Bronchial epithelial cell (primary cell): ENCODE measurements at places on chromosomes 2 and 18.

DNA sequence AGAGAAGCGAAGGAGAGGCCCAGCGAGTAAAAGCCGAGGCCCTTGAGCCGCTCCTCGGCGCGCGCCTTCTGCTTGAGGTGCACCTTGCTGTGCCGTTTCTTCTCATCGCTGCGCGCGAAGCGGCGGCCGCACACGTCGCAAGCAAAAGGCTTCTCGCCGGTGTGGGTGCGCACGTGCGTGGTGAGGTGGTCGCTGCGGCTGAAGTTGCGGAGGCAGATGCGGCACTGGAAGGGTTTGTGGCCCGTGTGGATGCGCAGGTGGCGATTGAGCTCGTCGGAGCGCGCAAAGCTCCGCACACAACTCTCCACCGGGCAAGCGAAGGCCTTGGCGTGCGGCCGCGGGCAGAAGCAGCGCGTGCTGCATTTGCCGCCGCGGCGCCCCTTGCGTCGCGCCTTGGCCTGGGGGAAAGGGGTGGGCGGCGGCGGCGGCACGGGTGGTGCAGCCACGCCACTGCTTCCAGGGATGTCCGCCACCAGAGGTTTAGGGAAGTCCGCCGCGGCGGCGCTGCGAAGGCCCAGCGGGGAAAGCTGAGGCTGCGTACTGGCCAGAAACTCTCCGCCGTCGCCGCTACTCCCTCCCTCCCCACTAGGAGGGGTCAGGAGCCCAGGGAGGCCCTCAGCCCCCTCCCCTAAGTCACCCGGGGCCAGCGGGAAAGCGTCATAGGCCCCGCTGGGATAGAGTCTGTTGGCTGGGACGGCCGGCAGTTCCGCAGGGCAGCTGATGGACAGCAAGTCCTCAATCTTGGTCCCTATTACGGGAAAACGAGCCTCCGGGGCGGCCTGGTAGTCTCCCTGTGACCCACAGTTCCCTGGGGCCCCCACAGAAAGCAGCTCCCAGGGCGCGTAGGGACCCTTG, 1.7 kb downstream of the EGR4 start:
- no peak for DNase-seq

DNA sequence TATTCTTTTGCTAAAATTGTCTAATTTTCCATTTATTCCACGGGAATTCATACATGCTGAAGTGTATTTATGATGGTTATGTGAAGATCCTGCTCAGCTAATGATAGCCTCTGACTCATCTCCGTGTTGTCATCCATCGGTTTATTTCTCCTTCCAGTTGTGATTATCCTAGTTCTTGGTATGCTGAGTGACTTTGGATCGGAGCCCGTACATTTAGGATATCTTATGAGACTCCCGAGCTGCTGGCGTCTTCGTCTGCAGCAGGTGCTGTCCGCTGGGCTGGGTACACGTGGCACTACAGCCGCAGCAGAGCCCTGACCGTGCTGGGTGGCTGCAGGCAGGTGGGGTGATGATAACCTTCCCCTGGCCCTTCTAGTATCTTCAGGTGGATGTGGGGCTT, 40.1 kb upstream of the GALR1 start:
- no peak for DNase-seq

- DNase-seq, result no peak
Observed at GRCh38 chr18:67608615-67609273, 92.2 kb upstream of the DSEL start.

GRCh38 chr2:234496835-234497593, at the start of gene ARL4C:
ARL4C (minus strand) TSS chr2:234497081; CDS start chr2:234496586, 495 bp downstream.
- DNase-seq, result peak; percentile 28

DNA sequence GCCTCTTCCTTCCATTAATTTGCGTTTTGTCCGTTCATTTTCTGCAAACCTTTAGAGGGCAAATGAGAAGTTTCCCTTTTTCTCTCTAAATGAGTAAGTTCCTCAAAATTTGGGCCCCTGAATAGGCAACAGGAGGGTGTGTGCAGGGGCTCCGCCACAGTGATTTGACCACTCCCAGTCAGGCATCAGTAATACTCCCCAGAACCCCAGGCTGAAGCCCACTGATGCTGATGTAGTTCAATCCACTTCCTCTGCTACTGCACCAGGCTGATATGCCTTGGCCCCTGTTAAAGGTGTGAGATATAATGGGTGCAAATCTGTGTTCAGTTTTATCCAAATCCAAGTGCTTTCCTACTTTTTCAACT, 1150.0 kb downstream of the RPIA start:
- DNase-seq, result no peak

DNA sequence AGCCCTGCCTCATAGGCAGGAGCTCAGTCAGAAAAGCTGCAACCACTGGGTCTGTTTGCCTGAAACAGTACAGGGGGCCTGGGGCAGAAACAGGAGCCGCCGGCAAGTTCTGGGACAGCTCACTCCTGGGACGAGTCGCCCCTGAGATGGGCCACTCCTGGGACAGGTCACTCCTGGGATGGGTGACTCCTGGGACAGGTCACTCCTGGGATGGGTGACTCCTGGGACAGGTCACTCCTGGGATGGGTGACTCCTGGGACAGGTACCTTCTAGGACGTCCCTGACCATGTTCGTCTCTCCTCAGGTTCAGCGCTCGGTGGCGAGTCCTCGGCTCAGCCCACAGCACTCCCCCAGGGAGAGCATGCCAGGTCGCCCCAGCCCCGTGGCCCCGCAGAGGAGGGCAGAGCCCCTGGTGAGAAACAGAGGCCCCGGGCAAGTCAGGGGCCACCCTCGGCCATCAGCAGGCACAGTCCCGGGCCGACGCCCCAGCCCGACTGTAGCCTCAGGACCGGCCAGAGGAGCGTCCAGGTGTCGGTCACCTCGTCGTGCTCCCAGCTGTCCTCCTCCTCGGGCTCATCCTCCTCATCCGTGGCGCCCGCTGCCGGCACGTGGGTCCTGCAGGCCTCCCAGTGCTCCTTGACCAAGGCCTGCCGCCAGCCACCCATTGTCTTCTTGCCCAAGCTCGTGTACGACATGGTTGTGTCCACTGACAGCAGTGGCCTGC, 51.8 kb downstream of the NTSR2 start:
- DNase-seq, result no peak

DNA sequence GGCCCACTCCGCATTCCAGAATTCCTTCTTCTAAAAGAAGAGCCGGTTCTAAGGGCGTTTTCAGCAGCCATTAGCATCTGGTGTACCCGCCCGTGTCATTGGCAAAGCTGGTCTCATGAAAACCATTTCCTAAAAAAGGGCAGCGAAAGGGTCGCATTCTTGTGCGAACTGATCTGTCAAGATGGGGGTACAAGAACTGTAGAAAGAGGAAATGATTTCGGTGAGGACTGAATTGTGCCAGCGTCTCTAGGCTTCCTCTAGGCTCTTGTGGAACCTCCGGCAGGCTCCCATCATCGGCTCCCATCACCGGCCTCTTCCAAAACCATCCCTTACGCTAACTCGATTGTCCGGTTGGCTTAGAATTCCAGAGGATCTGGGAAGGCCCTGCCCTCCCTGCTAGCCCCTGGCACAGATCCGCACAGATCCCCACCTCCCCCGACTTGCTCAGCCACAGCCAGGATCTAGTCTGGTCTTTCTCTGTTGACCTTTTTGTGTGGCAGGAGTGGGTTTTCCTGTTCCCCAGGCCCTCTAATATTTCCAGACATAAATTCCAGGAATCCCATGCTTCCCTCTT, 1.3 kb downstream of the RAB31 start:
- no peak for DNase-seq

DNA sequence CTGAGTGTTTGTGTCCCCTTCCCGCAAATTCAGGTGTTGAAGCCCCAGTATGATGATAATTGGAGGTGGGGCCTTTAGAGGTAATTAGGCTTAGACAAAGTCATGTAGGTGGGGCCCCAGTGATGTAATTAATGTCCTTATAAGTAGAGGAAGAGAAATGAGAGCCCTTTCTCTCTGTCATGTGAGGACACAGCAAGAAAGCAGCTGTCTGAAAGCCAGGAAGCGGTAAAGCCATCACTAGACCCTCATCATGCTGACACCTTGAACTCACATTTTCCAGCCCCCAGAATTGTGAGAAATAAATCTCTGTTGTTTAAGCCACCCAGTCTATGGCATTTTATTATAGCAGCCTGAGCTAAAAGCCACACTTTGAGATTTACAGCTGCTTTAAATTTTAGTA, 1580.0 kb downstream of the LRP1B start:
- DNase-seq, result no peak

DNA sequence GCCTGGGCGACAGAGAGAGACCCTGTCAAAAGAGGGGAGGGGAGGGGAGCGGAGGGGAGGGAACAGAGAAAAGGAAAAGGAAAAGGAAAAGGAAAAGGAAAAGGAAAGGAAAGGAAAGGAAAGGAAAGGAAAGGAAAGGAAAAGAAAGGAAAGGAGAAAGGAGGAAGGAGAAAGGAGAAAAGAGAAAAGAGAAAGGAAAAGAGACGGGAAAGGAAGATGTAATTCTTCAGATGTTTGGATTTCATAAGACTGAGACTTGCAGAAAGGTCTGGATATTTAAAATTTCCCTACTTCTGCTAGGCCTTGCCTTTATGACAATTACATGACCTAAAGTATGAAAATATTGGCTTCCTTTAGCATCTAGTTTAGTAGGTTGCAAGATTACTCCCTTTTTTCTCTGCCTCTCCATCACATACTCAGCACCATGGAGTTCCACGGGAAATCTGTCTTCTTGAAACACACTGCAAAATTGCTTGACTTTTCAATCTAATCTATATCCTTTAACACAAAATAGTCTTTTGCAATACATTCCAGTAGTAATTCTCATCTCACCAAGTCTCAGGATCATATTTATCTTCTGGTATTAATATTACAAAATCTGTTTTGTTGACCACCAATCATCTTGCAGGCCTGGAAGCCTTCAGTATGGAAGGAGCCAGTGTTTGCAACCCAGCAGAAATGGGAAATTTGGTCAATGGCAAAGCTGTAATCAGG, 383.5 kb downstream of the ZEB2 start:
- no peak for DNase-seq

DNA sequence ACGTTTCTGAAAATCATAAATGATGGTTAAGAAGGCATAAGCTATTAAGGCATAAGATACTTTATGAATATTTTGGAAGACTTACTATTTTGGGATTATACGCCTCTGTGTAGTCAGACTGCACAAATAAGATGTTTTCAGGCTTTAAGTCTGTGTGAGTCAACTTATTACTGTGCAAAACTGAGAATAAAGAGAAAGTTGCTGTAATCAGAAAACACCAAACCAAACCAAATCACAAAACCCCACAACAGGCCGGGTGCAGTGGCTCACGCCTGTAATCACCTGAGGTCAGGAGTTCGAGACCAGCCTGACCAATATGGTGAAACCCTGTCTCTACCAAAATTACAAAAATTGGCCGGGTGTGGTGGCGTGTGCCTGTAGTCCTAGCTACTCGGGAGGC, 7.7 kb downstream of the CLK1 start:
- DNase-seq, result no peak

DNA sequence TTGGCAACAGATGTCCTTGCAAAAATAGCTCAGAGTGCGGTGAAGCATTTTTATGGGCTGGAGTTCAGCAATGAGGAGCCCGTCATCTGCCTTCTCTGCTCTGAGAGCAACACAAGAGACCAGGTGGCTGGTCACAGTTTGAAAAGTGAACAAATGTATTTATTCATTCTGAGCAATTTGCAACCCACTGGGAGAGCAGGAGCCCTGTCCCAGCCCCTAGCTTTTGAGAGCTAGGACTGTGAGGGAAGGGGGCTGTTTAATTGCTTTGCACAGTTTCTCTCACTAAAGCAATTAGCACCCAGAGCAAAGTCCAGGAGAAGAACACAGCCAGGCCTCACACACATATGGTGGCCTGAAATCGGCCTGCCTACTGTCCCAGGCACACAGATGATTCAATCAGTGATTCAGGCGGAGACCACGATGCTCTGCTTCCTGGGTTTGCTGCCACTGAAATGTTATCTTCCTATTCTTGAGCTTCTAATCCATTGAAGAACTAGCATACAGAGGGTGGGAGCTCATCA, 646.1 kb upstream of the ACVR2A start:
- no peak for DNase-seq

DNA sequence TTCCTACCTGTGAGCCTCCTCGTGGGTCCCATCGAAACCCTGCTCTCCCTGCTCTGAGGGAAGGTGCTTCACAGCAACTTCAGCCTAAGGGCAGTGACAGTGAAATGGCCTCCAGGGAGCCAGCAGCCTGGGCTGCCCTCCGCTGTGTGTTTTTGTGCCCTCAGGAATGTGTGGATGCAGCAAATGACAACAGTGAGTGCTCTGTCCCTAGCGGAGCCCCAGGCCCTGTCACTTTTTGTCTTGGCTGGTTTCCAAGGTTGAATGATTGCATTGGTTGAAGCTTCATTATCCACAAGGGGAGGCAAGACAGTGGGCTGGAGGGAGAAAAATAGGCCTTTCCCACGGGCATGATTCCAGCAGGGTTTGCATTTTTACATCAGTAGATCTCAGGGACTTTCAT, 42.9 kb downstream of the STON1 start:
- no peak for DNase-seq

GRCh38 chr2:225668606-225669266, 269.2 kb downstream of the NYAP2 start:
- DNase-seq, result peak; percentile 87

- peak; percentile 30 for DNase-seq
Observed at GRCh38 chr2:146246002-146246735, 1598.7 kb upstream of the ACVR2A start.

- DNase-seq, result no peak
Observed at GRCh38 chr2:233185963-233186362, 65.5 kb upstream of the ATG16L1 start.

- no peak for DNase-seq
Observed at GRCh38 chr2:128608921-128609880, 290.5 kb upstream of the HS6ST1 start.

- peak; percentile 4 for DNase-seq
Observed at GRCh38 chr2:173568054-173568453, 213.4 kb downstream of the CDCA7 start.

GRCh38 chr2:145815933-145816332, 1296.0 kb upstream of the ZEB2 start:
- no peak for DNase-seq

GRCh38 chr18:41311571-41312547, 643.2 kb upstream of the PIK3C3 start:
- no peak for DNase-seq

DNA sequence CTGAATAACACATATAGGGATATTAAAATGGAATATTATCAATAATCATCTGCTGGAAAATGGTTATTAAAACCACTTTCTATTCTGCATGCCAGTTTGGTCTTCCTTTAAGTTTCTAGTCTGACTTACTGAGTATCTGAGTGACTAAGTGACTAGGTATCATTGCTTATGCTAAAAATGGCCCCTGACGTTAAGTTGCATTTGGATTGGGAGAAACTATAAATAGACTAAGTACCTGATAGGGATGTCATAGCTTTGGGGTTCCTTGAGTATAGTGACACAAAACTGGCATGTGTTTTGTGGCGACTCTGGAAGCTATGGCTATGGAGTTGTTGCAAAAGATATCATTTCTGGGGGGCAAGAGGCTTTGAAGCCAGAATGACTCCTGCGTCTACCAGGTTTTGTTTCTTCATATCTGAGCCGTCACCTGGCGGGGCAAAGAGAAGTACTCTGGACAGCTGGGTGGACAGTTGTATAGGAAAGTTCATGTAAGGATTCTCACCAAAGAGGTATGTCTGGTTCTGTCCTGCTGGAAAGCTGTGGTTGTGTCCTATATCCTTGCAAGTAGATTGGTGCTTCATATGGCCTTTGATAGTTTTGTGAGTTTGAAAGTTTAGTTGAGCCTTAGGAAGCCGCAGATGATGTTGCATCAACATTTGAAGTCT, 17.9 kb downstream of the ITGAV start:
- DNase-seq, result no peak
